Neural crest cell (in vitro differentiated cells): ENCODE measurements at places on chromosomes 12 and 14.

- DNase-seq = no peak
- no peak overlapping the region for H3K4me3 ChIP-seq
- H3K27me3 ChIP-seq = no peaks in the 10 kb centered on the region
- no peaks in the 10 kb centered on the region for H3K4me1 ChIP-seq
These were observed 156.7 kb downstream of the SLC41A2 start for GRCh38 chr12:104801427-104801826.

- H3K36me3 ChIP-seq = no peaks in the 10 kb centered on the region
- H3K4me3 ChIP-seq = no peak overlapping the region
- no peak for DNase-seq
- H3K27ac ChIP-seq = no peak overlapping the region
- H3K4me1 ChIP-seq = no peaks in the 10 kb centered on the region
These were observed 367.5 kb downstream of the DAD1 start for GRCh38 chr14:22221508-22221907.

DNA sequence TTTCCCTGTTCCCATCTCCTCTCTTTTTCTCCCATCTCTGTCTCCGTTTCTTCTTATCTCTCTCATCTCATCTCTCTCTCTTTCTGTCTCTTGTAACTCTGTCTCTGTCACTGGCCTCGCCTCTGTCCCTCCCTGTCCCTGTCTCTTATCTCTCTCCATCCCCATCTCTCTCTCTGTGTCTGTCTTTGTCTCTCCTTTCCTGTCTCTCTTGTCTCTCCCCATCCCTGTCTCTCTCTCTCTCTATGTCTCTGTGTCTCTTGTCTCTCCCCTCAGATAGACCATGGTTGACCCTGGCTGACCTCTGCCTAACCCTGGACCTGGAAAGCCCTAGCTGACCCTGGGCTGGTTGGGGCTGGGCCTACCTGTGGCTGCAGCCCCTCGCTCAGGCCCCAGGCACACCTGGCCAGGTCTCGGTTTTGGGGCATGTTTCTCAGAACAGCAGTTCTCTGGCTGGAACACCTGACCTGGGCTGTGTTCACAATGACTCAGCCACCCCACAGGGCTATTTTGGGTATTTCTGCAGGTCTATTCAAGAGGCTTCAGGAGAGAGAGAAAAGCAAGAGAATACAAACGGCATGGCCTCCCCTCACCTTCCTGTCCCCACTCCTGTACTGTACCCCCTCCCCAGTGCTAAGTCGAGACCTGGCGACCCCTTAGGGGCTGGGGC, 174.4 kb downstream of the TMEM121 start:
- no peak for DNase-seq
- H3K27me3 ChIP-seq = no peaks in the 10 kb centered on the region
- no peak overlapping the region for H3K27ac ChIP-seq
- no peaks in the 10 kb centered on the region for H3K4me1 ChIP-seq

DNA sequence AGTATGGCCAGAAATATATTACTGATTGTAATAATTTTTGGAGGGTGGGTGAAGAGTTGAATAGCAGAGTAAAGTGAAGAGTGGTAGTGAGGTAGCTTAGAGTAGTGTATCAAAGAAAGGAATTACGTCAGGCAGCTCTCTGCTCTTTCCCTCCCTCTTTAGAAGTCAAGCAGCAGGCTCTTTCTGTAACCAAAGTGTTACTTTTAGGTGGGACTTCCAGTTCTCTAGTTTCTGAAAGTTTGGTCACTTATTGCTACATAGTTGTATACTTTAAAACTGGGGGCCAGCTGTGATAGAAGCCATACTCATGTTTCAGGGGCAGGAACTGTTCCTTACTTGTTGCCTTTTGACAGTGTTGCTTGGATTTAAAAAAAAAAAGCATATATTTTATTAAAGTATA, 30.6 kb downstream of the ATF7IP start:
- no peak overlapping the region for H3K4me3 ChIP-seq
- no peaks in the 10 kb centered on the region for H3K27me3 ChIP-seq

- no peaks in the 10 kb centered on the region for H3K27me3 ChIP-seq
- no peak for DNase-seq
- no peak overlapping the region for H3K27ac ChIP-seq
- H3K36me3 ChIP-seq = no peaks in the 10 kb centered on the region
These were observed 35.4 kb downstream of the GPR135 start for GRCh38 chr14:59429790-59430189.
